ENCODE measurements at places on chromosomes 2 and 18. TPM values are rescaled to one million over a fixed set of nuclear protein-coding genes. Genes with fewer than 3 reads are reported as not detected.

GRCh38 chr2:110816404-110817365, 84.3 kb downstream of the ACOXL start:
- H3K27me3 ChIP-seq: no peaks in the 10 kb centered on the region
- DNase-seq: no peak
- H3K36me3 ChIP-seq: no peaks in the 10 kb centered on the region

DNA sequence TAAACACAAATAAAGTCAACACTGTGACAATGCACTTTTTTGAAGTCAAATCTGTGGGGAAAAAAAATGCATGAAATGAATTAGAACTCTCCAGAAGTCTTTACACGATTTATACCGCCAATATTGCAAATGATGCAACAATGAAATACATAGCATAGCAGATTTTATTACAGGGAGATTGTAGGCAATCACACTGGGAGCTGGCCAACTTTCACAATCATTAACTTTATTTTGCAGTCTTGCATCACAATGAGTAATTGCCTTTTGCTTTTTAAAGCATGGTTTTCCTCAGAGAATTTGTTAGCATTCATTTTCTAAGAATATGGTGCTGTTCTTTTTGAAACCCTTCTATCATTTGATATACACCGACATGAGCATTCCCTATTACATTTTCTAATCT, 366.4 kb upstream of the FSIP2 start:
- no peaks in the 10 kb centered on the region for H3K36me3 ChIP-seq
- no peak overlapping the region for H3K27ac ChIP-seq
- no peak overlapping the region for H3K4me3 ChIP-seq
- no peak for DNase-seq

- H3K27me3 ChIP-seq: no peaks in the 10 kb centered on the region
- DNase-seq: no peak
- no peak overlapping the region for H3K27ac ChIP-seq
- no peaks in the 10 kb centered on the region for H3K4me1 ChIP-seq
Measured at GRCh38 chr2:111676291-111676822, 207.6 kb downstream of the ANAPC1 start.

DNA sequence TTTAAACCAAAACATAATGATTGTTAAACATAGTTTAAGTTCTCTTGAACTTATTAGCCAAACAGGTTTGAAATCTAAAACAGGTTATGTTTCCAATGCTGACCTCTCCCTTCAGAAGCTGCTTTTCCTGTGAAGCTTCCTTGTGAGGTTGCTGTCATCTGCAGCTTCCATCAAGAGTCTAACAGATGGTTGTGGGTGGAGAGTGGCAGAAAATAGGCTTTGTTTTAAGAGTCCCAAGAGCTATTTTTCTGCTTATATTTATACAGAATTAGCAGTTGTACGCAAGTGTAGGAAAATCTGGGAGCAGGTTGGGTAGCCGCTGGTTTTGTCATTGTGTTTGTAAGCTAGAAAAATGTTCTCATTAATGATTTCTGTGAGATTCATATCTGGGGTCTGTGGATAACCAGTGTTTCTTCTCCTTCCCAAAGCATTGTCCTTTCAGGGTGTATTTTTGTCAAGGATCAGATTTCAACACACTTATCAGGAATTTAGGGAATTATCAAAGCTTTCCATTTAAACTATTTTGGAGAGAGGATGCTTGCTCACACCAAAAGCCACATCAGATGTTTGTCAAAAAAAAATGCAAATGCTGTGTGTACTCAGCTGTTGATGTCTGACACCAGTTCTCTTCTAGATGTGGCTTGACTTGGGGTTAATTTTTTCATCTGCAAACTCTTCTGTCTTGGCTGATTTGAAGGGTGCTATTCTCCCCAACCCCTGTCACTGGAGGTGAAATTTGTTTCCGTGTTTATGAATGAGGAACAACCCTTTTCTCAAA, 78.1 kb upstream of the KIF5C start:
- no peak overlapping the region for H3K4me3 ChIP-seq
- H3K36me3 ChIP-seq: no peaks in the 10 kb centered on the region
- DNase-seq: no peak
- H3K4me1 ChIP-seq: no peaks in the 10 kb centered on the region
- H3K27me3 ChIP-seq: peaks cover 3% of the 10 kb centered on the region
- H3K27ac ChIP-seq: no peak overlapping the region

- H3K4me1 ChIP-seq: no peaks in the 10 kb centered on the region
- no peaks in the 10 kb centered on the region for H3K36me3 ChIP-seq
- no peaks in the 10 kb centered on the region for H3K27me3 ChIP-seq
- H3K27ac ChIP-seq: no peak overlapping the region
- DNase-seq: no peak
- H3K4me3 ChIP-seq: no peak overlapping the region
Measured at GRCh38 chr18:3852321-3852720, 402.3 kb downstream of the TGIF1 start.

DNA sequence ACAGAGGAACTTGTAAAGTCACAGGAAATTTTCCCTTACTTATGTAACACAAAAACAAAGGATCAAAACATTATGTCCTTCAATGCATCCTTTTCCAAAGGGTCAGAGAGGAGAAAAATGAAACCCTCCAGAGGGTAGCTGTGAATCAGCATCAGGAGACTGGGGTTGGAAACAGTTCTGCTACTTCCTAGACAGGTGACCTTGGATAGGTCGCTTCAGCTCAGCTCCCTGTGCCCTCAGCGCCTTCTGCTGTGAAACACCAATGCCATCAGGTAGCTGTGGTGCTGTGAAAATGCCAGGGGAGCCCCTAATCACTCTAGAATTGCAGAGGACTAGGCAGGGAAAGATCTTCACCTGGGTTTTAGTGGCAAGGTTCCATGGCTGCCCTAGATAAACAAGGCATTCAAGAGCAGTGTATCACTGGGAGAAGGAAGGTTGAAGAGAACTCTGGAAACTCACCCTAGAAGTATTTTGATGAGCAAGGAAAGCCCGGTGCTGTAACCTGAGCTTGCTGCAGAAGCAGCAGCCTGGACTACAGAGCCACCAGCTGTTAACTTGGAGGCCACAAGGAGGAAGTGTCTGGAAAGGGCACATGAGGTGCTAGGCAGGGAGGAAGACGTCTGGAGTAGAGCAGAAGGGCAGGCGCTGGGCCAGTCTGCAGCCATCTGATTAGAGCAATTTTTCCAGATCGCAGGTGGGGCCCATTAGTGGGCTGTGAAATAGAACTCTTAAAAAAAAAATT, 100.7 kb upstream of the MCFD2 start:
- DNase-seq: no peak
- peaks cover 5% of the 10 kb centered on the region for H3K36me3 ChIP-seq
- H3K27me3 ChIP-seq: no peaks in the 10 kb centered on the region
- no peak overlapping the region for H3K4me3 ChIP-seq

GRCh38 chr2:224646242-224646846, 61.2 kb upstream of the CUL3 start:
- DNase-seq: no peak
- no peaks in the 10 kb centered on the region for H3K36me3 ChIP-seq
- no peaks in the 10 kb centered on the region for H3K4me1 ChIP-seq
- no peak overlapping the region for H3K4me3 ChIP-seq

- H3K27me3 ChIP-seq: no peaks in the 10 kb centered on the region
- H3K4me1 ChIP-seq: no peaks in the 10 kb centered on the region
- no peak overlapping the region for H3K27ac ChIP-seq
- H3K4me3 ChIP-seq: no peak overlapping the region
Measured at GRCh38 chr18:23401400-23402347, 51.4 kb upstream of the RIOK3 start.

DNA sequence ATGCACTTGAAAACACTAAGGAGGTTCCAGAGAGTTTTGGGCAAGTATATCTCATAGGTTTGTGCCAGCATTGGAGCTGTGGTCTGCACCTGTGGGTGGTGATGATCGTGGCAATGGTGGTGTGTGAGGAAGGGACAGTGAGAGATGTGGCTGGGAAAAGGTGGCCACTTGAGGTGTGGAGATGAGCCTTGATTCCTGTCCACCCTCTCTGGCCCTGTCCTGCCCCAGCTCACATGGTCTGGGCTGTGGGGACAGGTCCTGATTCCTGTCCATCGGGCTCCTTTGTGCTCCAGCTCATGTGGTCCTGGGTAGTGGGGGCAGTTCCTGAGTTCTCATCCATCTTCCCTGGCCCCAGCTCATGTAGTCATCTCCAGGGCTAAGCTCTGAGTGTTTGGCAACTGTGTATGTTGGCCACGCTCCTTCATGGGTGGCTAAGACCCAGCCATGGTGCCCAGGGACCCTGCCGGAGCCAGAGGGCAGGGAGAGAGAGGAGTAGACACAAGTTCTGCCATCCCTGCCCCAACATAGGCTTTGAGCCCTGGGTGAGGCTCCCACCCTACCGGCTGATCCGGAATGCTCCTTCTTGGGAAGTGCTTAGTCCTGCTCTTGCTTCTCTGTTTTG, 294.4 kb upstream of the HDAC4 start:
- H3K4me3 ChIP-seq: no peak overlapping the region
- no peak overlapping the region for H3K27ac ChIP-seq
- H3K27me3 ChIP-seq: peaks cover 14% of the 10 kb centered on the region
- DNase-seq: no peak
- no peaks in the 10 kb centered on the region for H3K4me1 ChIP-seq

GRCh38 chr2:192814376-192814775, 619.6 kb upstream of the TMEFF2 start:
- no peaks in the 10 kb centered on the region for H3K36me3 ChIP-seq
- H3K4me1 ChIP-seq: no peaks in the 10 kb centered on the region
- DNase-seq: no peak
- no peak overlapping the region for H3K4me3 ChIP-seq
- no peaks in the 10 kb centered on the region for H3K27me3 ChIP-seq
- no peak overlapping the region for H3K27ac ChIP-seq

- H3K27ac ChIP-seq: peak overlapping the region; percentile 29
- no peak for DNase-seq
- no peak overlapping the region for H3K4me3 ChIP-seq
- H3K4me1 ChIP-seq: no peaks in the 10 kb centered on the region
- no peaks in the 10 kb centered on the region for H3K36me3 ChIP-seq
Measured at GRCh38 chr2:30686669-30687068, 120.6 kb downstream of the CAPN13 start.

GRCh38 chr2:168180914-168181313, 66.5 kb downstream of the STK39 start:
- no peaks in the 10 kb centered on the region for H3K36me3 ChIP-seq
- no peaks in the 10 kb centered on the region for H3K27me3 ChIP-seq
- H3K4me1 ChIP-seq: peaks cover 5% of the 10 kb centered on the region
- H3K27ac ChIP-seq: no peak overlapping the region
- no peak for DNase-seq

DNA sequence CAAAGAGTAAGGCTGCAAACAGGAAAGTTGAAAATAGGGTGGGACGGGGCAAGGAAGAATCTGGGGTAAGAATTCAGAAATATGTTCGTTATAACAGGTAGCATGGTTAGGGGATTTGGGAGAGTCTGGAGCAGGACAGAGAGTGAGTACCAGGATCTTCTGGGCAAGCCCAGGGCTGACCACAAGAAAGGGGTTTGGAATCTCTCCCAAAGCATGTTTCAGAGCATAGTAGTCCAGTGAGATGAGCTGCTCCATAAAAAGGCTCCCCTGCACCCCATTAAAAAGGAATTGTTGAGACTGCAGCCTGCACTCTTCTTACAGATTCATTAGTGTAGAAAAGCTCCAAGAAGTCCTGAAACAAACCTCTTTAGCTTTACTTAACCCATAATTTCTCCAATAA, 291.1 kb downstream of the MTX2 start:
- DNase-seq: no peak
- no peaks in the 10 kb centered on the region for H3K36me3 ChIP-seq
- no peaks in the 10 kb centered on the region for H3K4me1 ChIP-seq
- H3K27ac ChIP-seq: no peak overlapping the region
- H3K4me3 ChIP-seq: no peak overlapping the region
- peaks cover 96% of the 10 kb centered on the region for H3K27me3 ChIP-seq

GRCh38 chr18:77023102-77023782, 109.3 kb downstream of the MBP start:
- no peak overlapping the region for H3K27ac ChIP-seq
- no peak for DNase-seq
- no peaks in the 10 kb centered on the region for H3K27me3 ChIP-seq
- H3K4me1 ChIP-seq: no peaks in the 10 kb centered on the region
- no peak overlapping the region for H3K4me3 ChIP-seq

- H3K27me3 ChIP-seq: no peaks in the 10 kb centered on the region
- H3K4me1 ChIP-seq: no peaks in the 10 kb centered on the region
- H3K27ac ChIP-seq: no peak overlapping the region
Measured at GRCh38 chr2:190929919-190930318, 49.3 kb downstream of the GLS start.

GRCh38 chr2:222480497-222480896, 56.2 kb downstream of the SGPP2 start:
- H3K27me3 ChIP-seq: no peaks in the 10 kb centered on the region
- no peak overlapping the region for H3K4me3 ChIP-seq
- no peak for DNase-seq
- no peak overlapping the region for H3K27ac ChIP-seq
- H3K4me1 ChIP-seq: no peaks in the 10 kb centered on the region
- H3K36me3 ChIP-seq: no peaks in the 10 kb centered on the region

DNA sequence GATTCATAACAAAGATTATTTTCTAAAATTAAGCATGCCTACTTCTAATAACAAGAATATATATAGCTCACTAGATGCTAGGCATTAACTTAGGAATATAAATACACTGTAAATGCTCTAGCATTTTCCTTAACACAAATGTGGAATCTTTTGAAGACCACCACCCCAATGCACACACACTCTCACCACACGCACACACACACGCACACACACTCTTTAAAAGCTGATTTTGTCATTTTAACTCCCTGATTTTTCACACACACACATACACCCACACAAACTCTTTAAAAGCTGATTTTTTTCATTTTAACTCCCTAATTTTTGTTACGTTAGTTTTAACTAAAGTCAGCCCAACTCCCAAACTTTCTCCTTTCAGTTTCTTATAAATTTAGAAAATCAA, 3.0 kb downstream of the COL5A2 start:
- no peak for DNase-seq
- H3K36me3 ChIP-seq: no peaks in the 10 kb centered on the region
- no peak overlapping the region for H3K27ac ChIP-seq
- H3K4me3 ChIP-seq: peak overlapping the region; percentile 53

- DNase-seq: no peak
- H3K4me3 ChIP-seq: no peak overlapping the region
- H3K36me3 ChIP-seq: no peaks in the 10 kb centered on the region
Measured at GRCh38 chr2:60512062-60512622, 41.3 kb downstream of the BCL11A start.

GRCh38 chr2:241159116-241159515, 8.8 kb downstream of the PPP1R7 start:
- H3K4me1 ChIP-seq: peaks cover 17% of the 10 kb centered on the region
- no peaks in the 10 kb centered on the region for H3K27me3 ChIP-seq
- no peak overlapping the region for H3K27ac ChIP-seq

DNA sequence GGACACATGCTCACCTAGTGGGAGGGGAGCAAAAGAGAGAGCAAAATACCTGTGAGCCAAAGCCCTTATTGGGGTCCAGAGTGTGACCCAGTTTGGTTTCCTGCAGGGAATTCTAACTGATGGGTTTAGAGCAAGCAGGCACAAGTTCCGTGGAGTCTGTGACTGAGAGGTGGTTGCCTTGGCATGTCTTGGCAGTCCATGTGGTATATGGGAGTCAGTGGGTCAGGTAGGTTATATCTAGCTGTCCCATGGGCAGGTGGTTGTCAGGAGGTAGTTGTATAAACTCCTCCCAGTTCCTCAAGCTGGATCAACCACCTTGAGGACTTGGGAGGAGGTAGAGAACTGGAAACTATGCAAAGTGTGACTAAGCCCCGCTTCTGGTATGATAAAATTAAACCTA, 452.8 kb upstream of the VWC2L start:
- no peaks in the 10 kb centered on the region for H3K4me1 ChIP-seq
- DNase-seq: no peak
- no peaks in the 10 kb centered on the region for H3K36me3 ChIP-seq
- no peak overlapping the region for H3K4me3 ChIP-seq

The FMNL2 gene
- total RNA-seq: 17.9 TPM

The CTLA4 gene
- total RNA-seq: 1.0 TPM

The IL36G gene
- 7.7 TPM for total RNA-seq

The MARCO gene
- total RNA-seq: 23.7 TPM

The OTX1 gene
- total RNA-seq: 2.6 TPM

The OR6B3 gene
- total RNA-seq: not detected

The FHL2 gene
- 62.9 TPM for total RNA-seq

All from esophagus squamous epithelium (tissue), 5 donors.